ENCODE measurements at places on chromosomes 2 and 18.

- DNase-seq: no peak
Measured at GRCh38 chr2:159066541-159067156, 98.2 kb downstream of the TANC1 start.

GRCh38 chr2:207594264-207594663, 30.9 kb downstream of the METTL21A start:
- no peak for DNase-seq

DNA sequence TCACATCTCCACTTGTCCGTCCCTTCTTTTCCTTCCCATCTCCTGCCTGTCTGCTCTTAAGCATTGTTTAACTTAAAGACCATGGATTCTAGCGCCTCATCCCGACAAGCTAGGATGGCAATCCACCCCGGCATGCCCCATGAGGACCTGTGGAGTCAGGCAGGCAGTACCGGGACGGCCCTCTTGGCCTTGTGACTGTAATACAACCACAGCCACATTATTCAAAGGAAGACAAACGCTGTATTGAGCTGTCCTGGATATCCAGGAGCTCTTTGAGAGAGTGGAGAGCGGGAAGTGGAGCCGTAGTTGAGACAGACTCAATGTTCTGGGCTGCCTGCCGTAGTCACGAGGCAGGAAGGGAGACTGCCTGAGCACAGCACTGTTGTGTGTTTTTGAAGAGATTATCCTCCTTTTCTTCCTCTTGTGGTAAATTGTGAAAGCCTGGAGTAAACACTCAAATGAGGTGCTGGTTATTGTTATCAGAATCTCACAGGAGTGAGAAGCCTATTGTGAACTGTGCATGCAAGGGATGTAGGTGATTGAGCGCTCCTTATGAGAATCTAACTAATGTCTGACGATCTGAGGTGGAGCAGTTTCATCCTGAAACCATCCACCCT, 929.8 kb upstream of the CNTNAP5 start:
- no peak for DNase-seq

DNA sequence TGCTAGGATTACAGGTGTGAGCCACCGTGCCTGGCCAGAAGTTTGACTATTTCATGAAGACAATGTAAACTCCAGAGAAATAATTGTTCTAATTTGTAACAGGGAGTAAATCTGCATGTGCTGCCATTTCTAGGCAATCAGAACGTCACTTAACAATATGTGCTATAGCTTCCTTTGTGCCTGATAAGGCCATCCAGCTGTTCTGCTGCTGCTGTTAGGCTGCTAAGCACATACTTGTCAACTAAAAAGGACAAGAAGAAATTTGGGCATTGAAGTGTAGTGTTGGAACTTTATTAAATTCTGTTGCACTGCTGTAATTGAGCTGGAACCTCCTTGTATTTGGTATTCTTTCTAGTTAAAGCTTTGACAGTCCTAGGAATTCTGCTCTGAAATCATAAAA, 57.1 kb downstream of the KIAA1328 start:
- DNase-seq: no peak

DNA sequence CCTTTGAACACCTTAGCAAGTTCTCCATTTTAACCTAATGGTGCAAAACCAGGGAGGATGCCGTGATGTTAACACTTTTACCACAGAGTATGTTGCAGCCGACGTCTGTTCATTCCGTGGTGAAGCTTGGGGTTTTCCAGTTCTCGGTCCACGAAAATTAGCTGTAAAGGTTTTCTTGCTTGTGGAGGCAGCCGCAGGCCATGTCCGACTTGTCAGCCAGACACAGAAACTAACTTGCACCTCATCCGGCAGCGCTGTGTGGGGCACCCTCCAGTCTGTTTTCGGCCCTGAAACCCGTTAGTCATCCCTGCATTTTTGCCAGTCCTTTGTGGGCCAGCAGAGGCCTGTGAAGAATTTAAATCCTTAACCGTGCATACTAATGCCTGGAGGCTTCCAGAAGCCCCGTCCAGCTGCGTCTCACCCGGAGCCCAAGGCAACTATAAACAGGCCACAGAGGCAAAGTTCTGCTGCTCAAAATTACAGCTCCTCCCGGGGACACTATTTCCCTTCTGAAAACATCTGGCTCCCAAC, 70.6 kb downstream of the SH3YL1 start:
- DNase-seq: no peak

- no peak for DNase-seq
Measured at GRCh38 chr2:161075701-161076100, 84.5 kb upstream of the TANK start.

DNA sequence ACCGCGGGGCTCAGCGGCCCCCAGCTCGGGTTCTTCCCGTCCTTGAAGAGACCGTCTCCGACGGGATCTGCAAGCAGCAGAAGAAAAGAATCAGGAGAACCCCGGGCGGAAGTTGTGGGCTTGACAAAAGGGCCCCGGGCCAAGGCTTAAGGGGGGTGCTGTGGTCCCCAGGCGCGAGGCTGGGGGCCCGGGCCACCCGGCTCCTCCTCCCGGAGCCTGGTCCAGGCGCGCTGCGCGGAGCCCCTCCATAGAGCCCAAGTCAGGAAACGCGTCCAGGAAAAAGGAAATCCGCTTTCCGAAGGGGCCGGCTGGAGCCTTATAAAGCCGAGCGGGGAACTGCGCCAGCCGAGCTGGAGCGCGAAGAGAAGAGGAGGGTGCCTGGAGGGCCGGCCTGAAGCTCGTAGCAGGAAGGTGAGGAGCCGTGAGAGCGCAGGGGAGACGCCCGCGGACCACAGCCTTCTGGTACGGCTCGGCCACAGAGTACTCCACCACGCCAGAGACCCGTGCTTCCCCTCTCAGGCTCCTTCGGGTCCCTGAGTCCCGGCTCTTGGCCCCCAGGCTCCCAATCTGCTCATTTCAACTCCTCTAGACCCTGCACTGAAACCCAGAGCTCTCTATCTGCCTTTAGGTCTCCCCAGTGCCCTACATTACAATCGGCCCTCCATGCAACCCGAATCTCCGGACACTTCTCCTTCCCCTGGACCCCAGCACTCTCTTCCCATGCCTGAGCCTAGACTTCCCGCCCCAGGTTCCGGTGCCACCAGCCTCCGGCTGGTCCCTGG, 554 bp downstream of the FEV start:
- no peak for DNase-seq

- no peak for DNase-seq
Measured at GRCh38 chr2:44016282-44016681, 20.5 kb upstream of the LRPPRC start.

GRCh38 chr18:35777039-35777438, 195.4 kb upstream of the RMP24 start:
- no peak for DNase-seq
